ENCODE measurements at places on chromosomes 6 and 20.

DNA sequence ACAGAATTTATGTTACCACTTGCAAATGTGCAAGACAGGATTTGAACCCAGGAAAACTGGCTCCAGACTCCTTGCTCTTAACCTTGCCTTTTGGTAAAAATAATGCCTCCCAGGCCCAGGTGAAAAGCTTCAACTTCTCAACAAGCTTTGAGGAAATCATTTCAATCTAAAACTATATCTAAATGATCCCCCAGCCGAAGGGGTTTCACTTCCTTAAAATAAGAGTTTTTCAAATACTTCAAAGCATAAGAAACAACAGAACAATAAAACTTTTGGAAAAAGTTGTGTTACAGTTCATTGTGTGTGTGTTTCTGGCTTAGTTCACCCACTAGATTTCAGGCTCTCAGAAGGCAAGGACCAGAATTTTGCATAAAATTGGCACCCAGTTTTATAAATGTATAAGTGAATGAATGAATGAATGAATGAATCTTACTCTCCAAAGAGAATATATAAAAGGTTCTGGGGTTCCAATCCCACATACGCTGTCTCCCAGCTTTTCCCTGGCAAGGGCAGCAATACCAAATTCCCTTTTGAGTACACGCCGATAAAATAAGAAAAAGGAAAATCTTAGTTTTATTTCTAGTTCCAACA, 5.4 kb downstream of the OR2H2 start:
- no peak for DNase-seq

DNA sequence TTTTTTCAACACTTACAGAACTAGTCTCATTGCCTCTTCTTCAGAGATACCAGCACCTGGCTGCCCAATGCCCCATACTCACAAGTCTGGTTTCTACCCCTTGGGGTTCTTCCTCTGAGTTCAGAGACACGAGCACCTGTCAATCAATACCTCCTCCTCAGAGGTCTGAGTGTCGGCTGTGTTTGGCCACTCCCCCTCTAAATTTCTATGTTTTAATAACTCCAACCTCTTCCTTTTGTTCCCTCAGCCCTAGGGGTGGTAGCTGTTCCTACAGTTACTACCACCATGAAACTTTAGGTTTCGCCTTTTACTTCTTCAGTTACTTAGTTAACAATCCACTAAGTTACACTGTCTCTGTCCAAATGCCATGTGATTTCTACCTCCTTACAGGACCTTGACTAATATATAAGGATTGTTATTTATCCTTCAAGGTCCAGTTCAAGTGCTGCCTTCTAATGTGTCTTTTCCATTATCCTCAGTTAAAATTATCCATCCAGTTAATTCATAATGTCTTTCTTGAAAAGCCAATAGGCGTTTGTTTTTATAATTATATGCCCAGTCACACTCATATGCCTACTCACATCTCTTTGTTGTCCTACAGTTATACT, 14.6 kb upstream of the PHF20 start:
- DNase-seq = no peak

- no peak for DNase-seq
Measured at GRCh38 chr6:157954150-157955117, 27.2 kb upstream of the SYNJ2 start.

DNA sequence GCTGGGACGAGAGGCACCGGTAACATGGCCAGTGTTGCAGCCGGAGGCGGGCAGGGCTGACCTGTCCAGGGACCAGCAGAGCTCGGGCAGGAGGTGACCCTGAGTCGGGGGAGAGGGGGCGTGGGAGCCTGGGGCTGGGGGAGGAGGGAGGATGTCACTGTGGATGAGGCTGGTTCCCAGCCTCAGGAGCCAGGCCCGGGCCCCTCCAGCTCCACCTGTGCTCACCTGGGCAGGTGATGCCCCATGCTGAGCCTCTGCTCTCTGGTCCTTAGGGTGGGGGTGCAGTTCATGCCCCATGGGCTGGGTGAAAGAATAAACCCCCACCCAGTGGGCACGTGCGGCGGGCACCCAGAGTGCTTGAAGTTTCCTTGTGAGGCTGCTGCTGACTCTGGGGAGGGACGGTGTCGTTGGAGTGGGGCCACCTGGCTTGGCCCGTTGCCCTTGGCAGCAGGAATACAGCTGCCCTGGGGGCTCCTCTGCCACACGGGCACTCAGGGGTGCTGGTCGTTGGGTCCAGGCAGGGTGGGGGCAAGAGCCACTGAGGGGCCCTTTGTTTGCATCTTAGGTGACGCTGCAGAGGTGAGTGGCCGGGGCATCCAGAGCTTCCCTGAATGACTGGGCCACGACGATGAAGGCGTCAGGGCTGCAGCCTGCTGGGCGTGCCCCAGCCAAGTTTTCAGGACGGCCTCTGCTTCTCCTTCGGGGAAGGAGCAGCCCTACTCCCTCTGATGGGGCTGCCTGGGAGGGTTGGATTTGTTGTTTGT, 24.7 kb upstream of the BHLHE23 start:
- DNase-seq = no peak

GRCh38 chr6:168565112-168565511, 124.1 kb downstream of the SMOC2 start:
- DNase-seq = no peak

- no peak for DNase-seq
Measured at GRCh38 chr6:122289762-122290539, 109.5 kb upstream of the HSF2 start.

- no peak for DNase-seq
Measured at GRCh38 chr20:45853484-45853883, 3.7 kb downstream of the ACOT8 start.
